ENCODE measurements at places on chromosomes 5 and 9.

- no peak for DNase-seq
Observed at GRCh38 chr5:127389601-127390000, 99.0 kb downstream of the MEGF10 start.

- DNase-seq = peak; percentile 13
Observed at GRCh38 chr5:139848508-139849100, 53.0 kb downstream of the PSD2 start.

GRCh38 chr5:41598011-41598410, 87.6 kb upstream of the PLCXD3 start:
- DNase-seq = no peak

GRCh38 chr9:78769690-78770089, 472.8 kb downstream of the PSAT1 start:
- DNase-seq = no peak

DNA sequence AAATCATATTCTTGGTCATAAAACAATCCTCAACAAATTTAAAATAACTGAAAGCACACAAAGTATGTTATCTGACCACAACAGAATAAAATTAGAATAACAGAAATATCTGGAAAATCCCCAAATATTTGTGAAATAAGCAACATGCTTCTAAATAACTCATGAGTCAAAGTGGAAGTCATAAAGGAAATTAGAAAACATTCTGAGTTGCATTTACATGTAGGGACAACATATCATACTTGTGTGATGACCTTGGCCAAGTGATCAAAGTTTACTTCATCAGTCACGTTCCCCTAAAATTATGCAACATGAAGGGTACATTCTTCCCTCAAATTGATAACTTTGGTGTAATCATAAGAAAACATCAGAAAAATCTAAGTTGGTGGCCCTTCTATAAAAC, 64.7 kb downstream of the CSF2 start:
- no peak for DNase-seq

GRCh38 chr9:132984202-132985070, 5.9 kb downstream of the GFI1B start:
- no peak for DNase-seq

GRCh38 chr9:114499528-114499927, 5.7 kb downstream of the WHRN start:
- DNase-seq = no peak

GRCh38 chr5:151085517-151086041, 4.7 kb upstream of the TNIP1 start:
- DNase-seq = peak; percentile 50

GRCh38 chr5:103498211-103498610, 64.4 kb downstream of the NUDT12 start:
- DNase-seq = no peak

DNA sequence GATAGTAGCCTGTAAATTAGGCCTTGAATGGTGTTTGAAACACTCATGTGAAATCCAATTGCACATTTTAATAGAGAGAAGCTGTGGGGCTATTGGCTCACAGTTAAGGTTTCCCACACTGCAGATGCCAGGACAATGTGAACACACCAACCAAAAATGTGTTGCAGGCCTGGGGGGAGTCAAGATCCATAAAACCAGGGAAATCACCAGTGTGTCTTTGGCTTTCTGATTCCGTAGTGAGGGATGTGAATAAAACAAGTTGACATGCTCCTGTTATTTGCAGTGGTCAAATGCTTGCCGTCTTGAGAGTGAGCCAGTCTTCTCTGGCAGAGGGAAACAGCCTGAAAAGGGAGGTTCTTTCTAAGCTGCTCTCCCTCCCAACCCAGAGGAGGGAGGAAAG, 79.0 kb downstream of the ZNF462 start:
- no peak for DNase-seq

GRCh38 chr9:124377551-124378406, 37.5 kb downstream of the PSMB7 start:
- no peak for DNase-seq

GRCh38 chr9:17422994-17423680, 155.7 kb upstream of the SH3GL2 start:
- no peak for DNase-seq

- no peak for DNase-seq
Observed at GRCh38 chr5:22344000-22344399, 509.1 kb downstream of the CDH12 start.

GRCh38 chr9:89756891-89757537, 152.2 kb downstream of the GADD45G start:
- DNase-seq = no peak

DNA sequence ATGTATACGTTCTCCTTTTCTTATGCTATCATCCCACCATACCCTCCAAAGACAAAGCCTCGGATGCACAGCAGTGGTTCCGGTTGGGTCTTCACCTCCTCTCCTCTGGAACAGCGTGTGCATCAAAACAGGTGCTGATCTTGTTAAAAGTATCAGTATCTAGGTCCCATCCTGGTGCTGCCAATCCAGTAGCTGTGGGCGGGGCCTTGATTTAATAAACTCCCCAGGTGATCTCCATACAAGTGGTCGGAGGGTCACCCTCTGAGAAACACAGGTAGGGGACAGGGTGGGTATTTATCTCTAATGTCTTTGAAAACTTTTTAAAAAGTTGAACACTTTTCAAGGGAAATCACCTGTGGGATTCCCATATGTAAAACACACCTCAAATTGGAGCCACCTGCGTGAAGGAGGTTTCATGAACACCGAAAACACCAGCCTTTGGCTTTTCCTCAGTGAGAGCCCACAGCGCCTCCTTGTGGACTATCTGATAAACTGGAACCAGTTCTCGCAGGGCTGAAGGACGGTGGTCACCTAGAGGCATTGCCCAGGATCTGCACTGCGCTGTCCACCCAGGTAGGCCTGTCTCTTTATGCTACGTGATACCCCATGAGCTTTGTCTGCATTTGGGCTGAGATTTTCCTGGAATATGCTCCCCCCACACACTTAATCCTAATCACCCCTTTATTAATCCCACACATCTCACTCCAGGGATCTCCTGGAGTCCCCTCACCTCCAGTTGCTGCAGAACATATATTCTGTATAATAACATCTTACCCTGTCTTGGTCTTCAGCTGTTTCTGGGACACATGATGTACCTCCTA, 80.5 kb upstream of the EPB41L4B start:
- DNase-seq = peak; percentile 8

- no peak for DNase-seq
Observed at GRCh38 chr5:79086116-79086515, 16.5 kb downstream of the BHMT2 start.

DNA sequence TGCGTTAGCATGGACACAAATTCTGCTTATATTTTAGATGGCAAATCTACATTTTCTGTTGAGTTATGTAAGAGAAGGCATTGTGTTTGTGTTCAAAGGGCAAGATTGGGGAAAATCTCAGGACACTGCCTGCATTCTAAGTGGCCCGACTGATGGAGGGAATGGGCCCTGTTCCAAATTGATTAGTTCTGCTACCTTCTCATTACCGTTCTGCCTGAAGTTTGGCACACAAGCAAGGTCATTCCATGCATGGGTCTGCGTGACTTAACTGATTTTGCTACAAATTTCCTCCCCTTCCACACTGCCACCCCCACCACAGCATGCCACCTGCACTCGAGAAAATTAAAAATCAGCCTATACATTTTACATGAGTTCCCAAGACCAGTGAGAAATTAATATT, 409.9 kb downstream of the BRINP1 start:
- no peak for DNase-seq

DNA sequence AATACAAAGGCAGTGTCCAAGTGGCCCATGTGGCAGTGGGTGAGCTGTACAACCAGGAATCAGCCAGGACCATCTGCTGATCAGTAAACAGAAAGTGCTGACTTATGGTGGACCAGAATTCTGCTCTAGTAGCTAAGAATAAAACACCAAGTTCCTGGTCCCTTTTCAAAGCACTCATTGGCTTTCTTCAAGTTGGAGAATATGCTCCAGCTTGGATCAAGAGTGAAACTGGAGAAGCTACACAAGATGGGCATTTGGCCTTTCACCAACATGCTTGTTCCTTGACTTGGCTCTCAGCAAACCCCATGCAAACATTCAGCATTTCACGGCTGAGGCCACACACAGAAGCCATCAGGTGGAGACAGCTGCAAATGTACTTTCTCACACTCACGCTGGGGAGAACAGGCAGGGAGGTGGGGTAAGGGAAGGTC, 32.1 kb downstream of the MARCHF3 start:
- DNase-seq = no peak

- DNase-seq = no peak
Observed at GRCh38 chr9:128321879-128322403, 306 bp downstream of the TRUB2 start.

DNA sequence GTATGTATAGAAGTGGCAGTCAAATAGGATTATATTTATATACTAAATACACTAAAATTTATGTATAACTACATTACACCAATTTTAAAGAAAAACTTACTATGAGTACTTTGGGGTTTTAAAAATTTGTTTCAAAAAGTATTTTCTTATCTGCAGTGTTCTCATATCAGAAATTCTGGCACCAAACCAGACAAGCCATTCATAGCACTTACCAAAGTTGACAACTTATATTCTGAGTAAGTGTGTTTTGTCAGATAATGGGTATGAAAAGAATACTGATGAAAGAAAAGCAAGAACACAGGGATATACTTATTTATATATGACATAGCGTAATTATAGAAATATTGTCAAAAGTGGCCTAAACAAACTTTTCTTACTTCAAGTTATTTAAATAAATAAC, 67.5 kb downstream of the SPEF2 start:
- DNase-seq = no peak

- DNase-seq = peak; percentile 46
Observed at GRCh38 chr9:135990468-135991429, 29.6 kb upstream of the UBAC1 start.

GRCh38 chr5:143161885-143162540, 241.5 kb downstream of the NR3C1 start:
- DNase-seq = no peak

DNA sequence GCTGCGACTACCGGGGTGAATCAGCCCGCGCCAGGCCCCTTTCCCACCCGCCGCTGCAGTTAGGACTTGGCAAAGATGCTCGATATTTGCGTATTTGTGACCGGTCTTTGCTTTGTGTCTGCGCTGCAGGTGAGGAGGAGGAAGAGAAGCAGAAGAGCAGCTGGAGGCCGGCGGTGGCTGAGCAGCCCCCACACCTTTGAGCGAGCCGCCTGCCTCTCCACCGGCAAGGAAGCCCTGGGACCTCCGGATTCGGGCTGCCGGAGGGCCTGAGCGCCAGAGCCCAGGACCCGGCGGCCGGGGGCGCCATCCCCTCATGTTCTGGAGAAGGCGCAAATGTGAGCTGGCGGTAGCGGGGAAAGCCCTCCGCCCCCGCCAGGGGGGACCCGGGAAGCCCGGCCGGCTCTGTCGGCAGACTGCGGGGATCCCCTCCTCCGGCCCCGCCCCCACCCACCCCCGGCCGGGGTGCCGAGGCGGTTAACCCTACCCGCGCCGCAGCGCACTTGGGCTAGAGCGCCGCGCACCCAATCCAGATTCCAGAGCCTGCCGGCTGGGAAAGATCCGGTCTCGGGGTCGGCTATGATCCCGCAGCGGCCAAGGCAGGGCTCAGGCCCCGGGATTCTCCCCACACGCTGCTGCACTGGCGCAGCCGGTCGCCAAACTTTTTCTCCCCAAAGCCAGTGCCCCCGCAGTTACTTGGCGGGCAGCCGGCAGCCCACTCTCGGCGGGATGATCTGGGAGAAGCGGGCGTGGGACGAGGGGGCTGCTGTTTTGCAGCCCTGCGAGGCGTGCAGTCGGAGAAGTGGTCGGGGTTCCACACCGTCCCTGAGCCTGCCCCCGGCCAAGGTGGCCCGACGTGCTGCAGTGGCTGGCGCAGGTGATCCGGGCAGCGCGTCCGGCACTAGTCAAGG, 800 bp upstream of the KCNN2 start:
- DNase-seq = no peak

- no peak for DNase-seq
Observed at GRCh38 chr5:13477118-13477737, 467.3 kb downstream of the DNAH5 start.

- DNase-seq = no peak
Observed at GRCh38 chr9:117409321-117409720, 5.5 kb downstream of the ASTN2 start.

GRCh38 chr5:41921874-41922273, 3.2 kb upstream of the FBXO4 start:
- no peak for DNase-seq

- DNase-seq = no peak
Observed at GRCh38 chr5:66929995-66930394, 266.6 kb downstream of the CD180 start.

GRCh38 chr5:34655354-34655991, 655 bp upstream of the RAI14 start:
- DNase-seq = peak; percentile 31

GRCh38 chr5:164296603-164297080, 791.2 kb downstream of the MAT2B start:
- DNase-seq = no peak

GRCh38 chr5:111656580-111656979, 100.4 kb downstream of the NREP start:
- no peak for DNase-seq

- no peak for DNase-seq
Observed at GRCh38 chr9:126806336-126806735, 1.5 kb downstream of the ZBTB43 start.

DNA sequence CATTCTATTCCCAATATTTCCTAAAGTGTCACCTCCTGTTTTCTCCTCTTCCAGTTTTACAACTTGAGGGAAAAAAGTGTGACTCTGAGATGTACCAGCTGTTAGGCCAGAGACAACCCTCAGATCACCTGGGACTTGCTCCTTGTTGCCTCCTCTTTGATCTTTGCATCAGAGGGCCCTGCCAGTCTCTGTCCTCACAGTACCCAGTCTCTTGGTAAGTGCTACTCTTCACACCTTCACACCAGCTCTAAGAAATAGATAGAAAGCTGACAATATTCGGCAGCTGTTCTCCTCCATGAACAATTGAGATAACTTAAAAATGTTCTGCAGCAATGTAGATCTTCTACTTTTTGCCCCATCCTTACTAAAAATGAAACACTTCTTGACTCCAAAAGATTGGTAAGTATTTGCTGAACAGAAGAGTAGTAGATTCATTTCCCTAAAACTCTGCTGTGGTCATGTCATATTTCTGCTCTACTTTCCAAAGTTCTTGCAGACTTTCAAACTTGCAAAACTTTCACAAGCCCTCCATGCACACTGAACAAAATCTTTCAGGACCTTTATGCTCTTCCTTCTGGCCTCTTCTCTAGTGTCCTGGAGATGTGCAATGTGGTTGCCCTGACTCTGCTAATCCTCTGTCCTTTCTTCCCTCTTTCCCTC, 188.6 kb downstream of the SNX18 start:
- DNase-seq = no peak

DNA sequence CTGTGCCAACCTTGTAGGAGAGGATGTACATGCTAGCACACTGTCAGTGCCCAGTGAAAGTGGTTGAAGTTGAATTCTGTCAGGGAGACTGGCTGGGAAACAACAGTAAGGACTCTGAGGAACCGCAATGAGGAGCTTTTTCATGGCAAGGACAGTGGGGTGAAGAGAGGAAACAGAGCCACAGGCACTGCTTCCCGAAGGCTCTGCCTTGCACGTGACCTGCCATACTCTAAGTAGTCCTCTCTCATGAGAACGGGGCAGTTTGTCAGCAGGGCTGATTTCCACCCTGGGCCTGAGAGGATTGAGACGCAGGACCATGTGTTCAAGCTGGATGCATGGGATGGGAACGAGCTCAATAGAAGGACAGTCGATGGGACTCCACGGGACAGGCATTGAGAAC, 106.6 kb upstream of the CTSL start:
- DNase-seq = no peak
